ENCODE measurements at places on chromosomes 6 and 20.

DNA sequence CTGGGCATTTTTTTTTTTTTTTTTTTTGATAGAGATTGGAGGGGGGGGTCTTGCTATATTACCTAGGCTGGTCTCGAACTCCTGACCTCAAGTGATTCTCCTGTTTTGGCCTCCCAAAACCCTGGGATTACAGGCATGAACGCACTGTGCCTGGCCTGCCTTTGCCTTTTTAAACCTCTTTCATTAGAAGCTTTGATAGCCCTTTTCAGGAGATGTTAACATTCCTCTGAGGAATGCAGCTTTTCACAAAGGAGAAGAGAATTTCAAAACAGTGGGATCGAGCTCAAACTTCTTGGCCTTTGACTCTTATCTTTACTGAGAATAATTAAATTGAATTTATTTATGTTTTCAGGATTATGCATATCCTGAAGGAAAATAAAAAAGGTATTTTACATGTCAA lies 31.3 kb downstream of the SLC26A8 start:
- DNase-seq = no peak

DNA sequence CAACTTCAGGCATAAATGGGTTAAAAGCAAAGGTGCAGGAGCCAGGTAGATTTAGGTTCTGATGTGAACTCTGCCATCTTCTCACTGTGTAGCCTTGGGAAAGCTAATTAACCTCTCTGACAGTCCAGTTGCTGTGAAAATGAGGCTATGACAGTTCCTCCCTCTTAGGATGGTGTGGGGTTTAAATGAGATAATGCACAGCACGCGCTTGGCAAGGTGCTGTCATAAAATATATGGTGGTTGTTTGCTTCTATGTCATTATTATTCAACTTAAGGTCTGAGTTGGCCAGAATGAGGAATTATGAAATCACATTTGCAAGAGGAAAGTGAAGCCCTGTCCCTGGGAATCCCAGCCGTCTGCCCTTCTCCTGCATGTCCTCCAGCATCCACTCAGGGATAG lies 15.5 kb upstream of the BCAS1 start:
- DNase-seq = no peak

GRCh38 chr6:134532694-134533624 lies 215.0 kb upstream of the SGK1 start:
- no peak for DNase-seq

DNA sequence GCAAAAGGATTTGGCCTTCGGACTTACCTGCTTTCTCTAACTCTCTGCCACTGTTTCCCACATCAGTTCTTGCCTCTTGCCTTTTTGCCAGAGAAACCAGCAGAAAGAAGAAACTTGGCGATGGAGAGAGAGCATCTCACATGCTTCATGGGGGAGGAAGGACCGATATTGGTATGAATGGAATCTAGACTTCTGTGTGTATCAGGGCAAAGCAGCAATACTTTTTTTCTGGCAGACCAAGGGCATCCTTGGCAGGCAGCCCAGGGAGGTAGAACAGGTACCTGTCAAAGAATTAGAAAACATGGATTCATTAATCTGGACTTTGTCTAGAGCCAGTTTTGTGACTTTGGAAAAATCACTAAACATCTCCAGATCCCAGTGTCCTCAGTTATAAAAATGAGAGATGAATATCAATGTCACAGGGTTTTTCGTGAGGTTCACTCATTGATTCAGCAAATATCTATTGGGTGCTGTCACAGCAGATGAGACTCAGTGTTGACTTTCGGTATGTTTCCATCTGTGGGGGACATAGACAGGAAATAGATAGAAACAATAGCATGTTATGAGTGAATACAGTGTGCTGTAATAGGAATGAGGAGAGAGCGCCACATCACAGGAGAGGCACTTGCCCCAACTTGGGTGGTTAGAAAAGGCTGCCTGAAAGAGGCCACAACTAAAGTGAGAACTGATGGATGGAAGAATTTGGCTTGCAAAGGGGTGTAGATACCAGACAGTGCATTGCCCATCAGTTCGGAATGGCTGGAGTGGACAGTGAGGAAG lies 114.1 kb downstream of the CD83 start:
- no peak for DNase-seq

Measured in fibroblast of the conjunctiva (primary cell).